Neuronal stem cell (in vitro differentiated cells): ENCODE measurements at places on chromosomes 16 and 17.

DNA sequence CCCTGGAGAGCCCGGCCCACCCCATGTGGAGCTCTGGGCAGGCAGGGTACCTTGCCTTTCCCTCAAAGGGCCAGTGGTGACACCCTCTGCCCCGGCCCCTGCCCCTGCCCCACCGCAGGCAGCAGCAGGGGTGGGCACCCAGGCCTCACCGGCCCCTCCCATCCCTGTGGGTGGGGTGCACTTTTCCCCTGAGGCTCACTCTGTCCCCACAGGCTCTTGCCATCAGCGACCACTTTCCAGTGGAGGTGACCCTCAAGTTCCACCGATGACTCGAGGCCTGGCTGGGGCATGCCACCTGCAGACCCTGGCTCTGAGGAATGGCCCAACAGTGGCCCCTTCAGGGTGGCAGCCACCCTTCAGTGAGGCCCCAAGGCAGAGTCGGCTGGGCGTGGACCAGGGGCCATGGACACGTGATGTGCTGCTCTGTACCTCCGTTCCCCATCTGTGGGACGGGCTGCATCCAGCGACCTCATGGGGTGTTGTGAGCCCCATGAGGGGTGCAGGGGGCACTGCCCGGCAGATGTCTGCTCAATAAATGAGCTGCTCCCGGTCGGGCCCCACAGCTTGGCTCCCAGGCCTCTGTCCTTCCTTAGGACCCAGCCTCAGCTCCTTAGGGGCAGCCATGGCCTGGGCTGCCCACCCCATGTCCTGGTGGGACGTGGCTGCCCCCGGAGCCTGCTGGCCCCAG lies 2.0 kb downstream of the DNASE1L2 start:
- H3K27ac ChIP-seq, result no peak overlapping the region
- no peak for DNase-seq
- H3K4me1 ChIP-seq, result no peaks in the 10 kb centered on the region

GRCh38 chr16:87570938-87571867 lies 31.1 kb upstream of the JPH3 start:
- H3K36me3 ChIP-seq, result no peaks in the 10 kb centered on the region
- no peak overlapping the region for H3K27ac ChIP-seq
- H3K27me3 ChIP-seq, result no peaks in the 10 kb centered on the region

DNA sequence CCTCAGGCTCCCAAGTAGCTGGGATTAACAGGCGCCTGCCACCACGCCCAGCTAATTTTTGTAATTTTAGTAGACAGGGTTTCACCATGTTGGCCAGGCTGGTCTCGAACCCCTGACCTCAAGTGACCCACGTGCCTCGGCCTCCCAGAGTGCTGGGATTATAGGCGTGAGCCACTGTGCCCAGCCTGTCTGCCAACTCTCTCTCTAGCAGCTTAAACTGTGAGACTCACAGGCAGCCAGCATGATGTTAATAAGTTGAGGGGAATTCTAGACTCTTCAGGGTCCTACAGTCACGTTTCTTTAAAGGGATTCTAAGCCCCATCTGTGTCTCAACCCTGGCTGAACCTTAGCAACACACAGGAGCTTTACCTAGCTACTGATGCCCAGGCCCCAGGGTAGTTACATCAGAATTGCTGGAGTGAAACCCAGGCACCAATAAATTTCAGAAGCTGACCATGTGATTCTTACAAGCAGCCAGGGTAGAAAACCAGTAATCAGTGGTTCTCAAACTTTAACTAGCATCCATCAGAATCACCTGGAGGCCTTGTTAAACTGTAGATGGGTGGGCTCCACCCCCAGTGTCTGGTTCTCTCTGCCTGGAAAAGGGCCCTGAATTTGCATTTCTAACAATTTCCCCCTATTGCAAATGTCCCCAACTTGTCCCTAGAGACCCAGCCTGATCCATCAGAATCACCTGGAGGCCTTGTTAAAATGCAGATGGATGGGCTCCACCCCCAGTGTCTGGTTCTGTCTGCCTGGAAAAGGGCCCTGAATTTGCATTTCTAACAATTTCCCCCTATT lies 30.7 kb downstream of the GPRC5B start:
- DNase-seq, result no peak
- peaks cover 9% of the 10 kb centered on the region for H3K4me1 ChIP-seq
- H3K27ac ChIP-seq, result no peak overlapping the region
- H3K27me3 ChIP-seq, result no peaks in the 10 kb centered on the region
- no peak overlapping the region for H3K4me3 ChIP-seq

DNA sequence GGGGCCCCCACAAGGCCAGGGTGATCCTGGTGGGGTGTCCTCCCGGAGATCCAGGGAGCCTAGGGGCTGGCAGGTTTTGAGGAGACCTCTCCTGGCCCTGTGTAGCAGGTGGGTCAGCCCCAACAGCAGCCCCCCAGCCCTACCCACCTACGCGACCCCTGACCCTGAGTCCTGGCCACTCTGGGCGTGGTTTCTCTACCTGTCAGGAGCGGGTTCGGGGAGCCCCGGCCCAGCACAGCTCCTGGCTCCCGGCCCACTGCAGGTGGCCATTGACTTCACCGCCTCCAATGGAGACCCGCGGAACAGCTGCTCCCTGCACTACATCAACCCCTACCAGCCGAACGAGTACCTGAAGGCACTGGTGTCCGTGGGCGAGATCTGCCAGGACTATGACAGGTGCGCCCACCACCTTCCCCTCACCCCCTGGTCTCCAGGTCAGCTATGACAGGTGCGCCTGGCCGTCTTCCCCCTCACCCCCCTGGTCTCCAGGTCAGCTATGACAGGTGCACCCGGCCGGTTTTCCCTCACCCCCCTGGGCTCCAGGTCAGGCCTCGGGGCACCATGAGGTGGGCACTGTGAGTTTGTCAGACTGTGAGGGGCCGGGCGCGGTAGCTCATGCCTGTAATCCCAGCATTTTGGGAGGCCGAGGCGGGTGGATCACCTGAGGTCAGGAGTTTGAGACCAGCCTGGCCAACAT lies 13.0 kb downstream of the CPNE7 start:
- no peak for DNase-seq
- no peaks in the 10 kb centered on the region for H3K27me3 ChIP-seq
- H3K4me1 ChIP-seq, result peaks cover 5% of the 10 kb centered on the region
- H3K36me3 ChIP-seq, result no peaks in the 10 kb centered on the region
- H3K27ac ChIP-seq, result no peak overlapping the region

DNA sequence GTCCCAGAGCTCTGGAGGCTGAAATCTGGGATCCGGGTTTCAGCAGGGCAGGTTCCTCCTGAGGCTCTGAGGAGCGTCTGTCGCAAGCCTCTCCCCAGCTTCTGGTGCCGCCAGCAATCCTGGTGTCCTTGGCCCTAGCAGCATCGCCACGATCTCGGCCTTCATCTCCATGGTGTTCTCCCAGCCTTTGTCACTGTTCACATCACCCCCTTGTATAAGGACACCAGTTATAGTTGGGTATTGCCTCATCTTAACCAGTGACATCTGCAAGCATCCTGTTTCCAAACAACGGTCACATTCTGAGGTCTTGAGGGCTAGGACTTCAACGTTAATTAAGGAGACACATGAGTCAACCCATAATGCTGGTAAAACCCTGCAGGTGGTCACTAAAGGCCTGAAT lies 2.8 kb upstream of the PPP1R27 start:
- H3K4me3 ChIP-seq, result no peak overlapping the region
- peaks cover 5% of the 10 kb centered on the region for H3K36me3 ChIP-seq
- no peak overlapping the region for H3K27ac ChIP-seq
- no peak for DNase-seq
- H3K4me1 ChIP-seq, result peaks cover 3% of the 10 kb centered on the region
- H3K27me3 ChIP-seq, result no peaks in the 10 kb centered on the region

GRCh38 chr16:81755915-81756614 lies 23.0 kb upstream of the PLCG2 start:
- no peak for DNase-seq
- H3K27me3 ChIP-seq, result no peaks in the 10 kb centered on the region

- H3K27me3 ChIP-seq, result no peaks in the 10 kb centered on the region
- no peak for DNase-seq
- no peak overlapping the region for H3K27ac ChIP-seq
- H3K4me1 ChIP-seq, result no peaks in the 10 kb centered on the region
- peaks cover 19% of the 10 kb centered on the region for H3K36me3 ChIP-seq
- H3K4me3 ChIP-seq, result no peak overlapping the region
Measured at GRCh38 chr16:499924-500323, 27.6 kb upstream of the CAPN15 start.

GRCh38 chr17:40724656-40725055 lies 21.1 kb upstream of the KRT24 start:
- H3K36me3 ChIP-seq, result no peaks in the 10 kb centered on the region
- no peaks in the 10 kb centered on the region for H3K4me1 ChIP-seq
- no peak for DNase-seq
- no peak overlapping the region for H3K27ac ChIP-seq

- DNase-seq, result no peak
- H3K4me1 ChIP-seq, result peaks cover 16% of the 10 kb centered on the region
- H3K27me3 ChIP-seq, result no peaks in the 10 kb centered on the region
Measured at GRCh38 chr16:11139326-11140097, 116.5 kb downstream of the SOCS1 start.

- H3K4me3 ChIP-seq, result no peak overlapping the region
- no peak overlapping the region for H3K27ac ChIP-seq
- H3K36me3 ChIP-seq, result no peaks in the 10 kb centered on the region
- H3K4me1 ChIP-seq, result peaks cover 4% of the 10 kb centered on the region
- no peak for DNase-seq
- no peaks in the 10 kb centered on the region for H3K27me3 ChIP-seq
Measured at GRCh38 chr16:57815987-57816745, 13.9 kb upstream of the KIFC3 start.

DNA sequence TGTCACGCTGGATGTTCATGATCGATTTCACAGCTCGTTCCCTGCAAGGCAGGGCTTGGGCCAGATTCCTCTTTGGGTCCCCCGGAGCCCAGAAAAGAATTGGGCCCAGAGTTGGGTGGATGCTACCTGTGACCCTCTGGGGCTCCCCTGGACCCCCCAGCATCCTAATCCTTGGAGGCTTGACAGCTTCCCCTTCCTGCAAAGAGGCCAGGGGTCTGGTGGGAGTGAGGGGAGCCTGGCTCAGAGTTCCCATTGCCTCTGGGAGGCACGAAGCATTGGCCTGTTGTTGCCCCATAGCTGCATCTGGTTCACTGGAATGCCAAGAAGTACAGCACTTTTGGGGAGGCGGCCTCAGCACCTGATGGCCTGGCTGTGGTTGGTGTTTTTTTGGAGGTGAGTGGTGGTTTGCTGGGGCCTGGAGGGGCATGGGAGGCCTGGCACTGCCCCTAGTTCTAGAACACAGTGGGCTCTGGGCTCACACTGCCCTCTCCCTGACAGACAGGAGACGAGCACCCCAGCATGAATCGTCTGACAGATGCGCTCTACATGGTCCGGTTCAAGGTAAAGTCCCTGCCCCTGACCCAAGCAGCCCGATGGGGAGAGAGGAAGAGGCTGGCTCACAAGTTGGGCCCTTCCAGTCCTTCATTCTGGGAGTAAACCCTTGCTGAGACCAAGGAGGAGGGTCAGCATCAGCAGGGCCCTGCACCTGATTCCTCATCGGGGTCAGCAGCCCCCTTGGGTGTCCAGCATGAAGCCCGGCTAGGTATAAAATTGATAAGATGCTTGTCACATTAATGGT lies 7.2 kb downstream of the CA7 start:
- no peak overlapping the region for H3K27ac ChIP-seq
- no peak overlapping the region for H3K4me3 ChIP-seq
- no peaks in the 10 kb centered on the region for H3K4me1 ChIP-seq
- no peak for DNase-seq
- H3K27me3 ChIP-seq, result no peaks in the 10 kb centered on the region
- no peaks in the 10 kb centered on the region for H3K36me3 ChIP-seq
